Stimulated activated CD4-positive, alpha-beta T cell treated with anti-CD3 and anti-CD28 coated beads, Interleukin-15, amount 100 ng/mL, for 1 hour (primary cell): ENCODE measurements at places on chromosomes 7 and 10.

GRCh38 chr10:13706604-13707003 is 119.8 kb downstream of the PRPF18 start:
- DNase-seq = no peak

DNA sequence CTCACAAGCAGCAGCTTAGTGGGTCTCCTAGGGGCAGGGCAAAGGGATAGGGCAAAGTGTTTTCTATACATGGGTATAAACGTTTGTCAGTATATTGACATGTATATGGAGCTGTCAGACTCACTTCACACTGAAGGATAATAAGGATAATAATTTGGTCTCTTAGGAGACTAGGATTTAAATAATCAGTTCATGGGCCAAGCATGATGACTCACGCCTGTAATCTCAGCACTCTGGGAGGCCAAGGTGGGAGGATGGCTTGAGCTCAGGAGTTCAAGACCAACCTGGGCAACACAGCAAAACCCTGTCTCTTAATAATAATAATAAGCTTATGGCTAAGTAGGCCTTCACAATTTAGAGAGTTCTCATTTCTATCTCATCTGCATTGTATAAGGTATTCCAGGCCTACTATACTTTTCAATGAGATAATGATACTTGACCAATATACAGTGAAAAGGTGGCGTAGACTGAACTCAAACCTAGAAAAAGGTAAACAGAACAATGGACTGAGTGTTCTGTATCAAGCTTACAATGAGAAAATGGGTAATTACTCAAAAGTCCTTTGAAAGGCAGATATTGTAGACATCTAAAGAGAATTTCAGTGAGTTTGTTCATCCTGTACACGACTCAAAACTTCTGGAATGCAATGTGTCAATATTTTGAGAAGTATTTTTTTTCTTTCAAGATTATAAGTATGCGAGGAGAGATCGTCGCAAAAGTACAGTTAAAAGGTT is 7.0 kb downstream of the GSAP start:
- no peak for DNase-seq

DNA sequence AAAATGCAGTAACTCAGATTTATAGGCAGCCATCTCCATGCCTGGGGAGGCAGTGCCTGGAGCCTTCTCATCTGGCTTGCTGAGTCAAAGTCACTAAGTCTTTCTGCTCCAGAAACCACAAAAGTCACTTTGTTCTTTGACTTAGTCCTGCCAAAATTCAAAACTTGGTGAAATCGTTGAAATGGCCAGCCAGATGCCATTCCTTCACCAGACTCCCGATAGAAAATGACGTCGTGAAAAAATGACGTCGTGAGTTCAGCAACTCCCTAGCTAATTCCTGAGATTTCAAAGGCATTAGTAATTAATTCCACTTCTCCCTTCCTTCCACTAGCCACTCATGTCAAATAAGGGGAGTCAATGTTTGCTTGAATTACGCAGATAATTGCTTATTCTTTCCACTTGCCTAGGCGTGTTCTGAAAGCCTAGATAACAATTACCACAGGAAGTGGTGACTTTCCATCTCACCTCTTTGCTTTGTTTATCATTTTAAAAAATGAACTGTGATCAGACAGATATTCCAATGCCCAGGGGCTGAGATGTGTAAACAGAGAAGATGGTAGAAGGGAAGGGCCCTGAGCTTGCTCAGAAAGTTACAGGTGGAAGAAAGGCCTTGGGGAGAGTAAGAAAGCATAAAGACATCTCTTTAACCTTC is 48.5 kb upstream of the OSBPL3 start:
- no peak for DNase-seq

DNA sequence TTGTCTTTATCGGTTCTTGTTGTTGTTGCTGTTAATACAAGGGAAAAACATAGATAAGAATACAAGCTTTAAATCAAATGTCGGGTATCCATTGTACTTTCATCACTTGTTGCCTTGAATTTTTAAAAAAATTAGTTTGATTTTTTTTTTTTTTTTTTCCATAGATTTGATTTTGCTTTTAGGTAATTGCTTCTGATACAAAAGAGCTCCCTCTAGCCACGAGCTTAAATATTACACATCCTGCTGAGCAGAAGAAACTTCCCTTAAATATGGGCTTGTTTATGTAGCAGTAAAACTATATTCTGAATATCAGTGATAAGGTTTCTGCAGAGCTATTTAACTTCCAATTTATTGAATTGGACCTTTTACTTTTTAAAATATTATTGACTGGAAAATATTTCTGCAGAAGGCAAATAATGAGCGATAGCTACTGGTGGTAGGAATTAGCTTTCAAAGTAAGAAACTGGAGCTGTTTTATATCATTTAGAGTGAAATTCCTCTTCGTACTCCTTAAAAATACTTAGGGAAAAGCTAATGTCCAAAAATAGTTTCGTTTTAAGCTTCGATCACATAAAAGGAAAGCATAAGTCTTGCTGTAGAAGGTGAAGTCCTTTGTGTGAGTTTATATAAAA is 216.9 kb downstream of the POLR1F start:
- no peak for DNase-seq

DNA sequence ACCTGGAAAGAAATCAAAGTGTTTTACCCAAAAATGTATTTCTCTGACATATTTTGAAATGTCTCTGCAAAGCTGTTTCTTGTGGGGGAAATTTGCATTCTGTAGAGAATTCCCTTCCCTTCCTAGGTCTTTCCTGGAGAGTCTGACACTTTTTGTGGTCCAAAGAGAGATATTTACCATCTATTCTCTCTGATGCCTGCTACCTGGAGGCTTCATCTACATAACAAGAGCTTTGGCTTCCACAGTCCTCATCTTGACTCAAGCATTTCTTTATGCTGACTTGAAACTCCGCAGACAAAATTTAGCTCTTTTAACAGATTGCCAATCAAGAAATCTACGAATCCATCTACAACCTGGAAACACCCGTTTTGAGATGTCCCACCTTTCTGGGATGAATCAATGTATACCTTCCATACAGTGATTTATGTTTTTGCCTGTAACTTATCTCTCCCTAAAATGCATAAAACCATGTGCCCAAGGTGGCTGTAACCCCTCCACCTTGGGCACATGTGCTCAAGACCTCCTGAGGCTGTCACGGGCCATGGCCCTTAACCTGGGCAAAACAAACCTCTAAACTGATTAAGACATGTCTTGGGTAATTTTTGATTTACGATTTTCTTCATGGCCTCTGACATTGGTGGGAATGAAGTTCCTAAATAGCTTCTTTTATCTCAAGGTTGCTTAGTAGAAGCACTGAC is 334.7 kb downstream of the GALNT17 start:
- DNase-seq = no peak
